CD8-positive, alpha-beta memory T cell (primary cell): ENCODE measurements at places on chromosomes 16 and 17.

DNA sequence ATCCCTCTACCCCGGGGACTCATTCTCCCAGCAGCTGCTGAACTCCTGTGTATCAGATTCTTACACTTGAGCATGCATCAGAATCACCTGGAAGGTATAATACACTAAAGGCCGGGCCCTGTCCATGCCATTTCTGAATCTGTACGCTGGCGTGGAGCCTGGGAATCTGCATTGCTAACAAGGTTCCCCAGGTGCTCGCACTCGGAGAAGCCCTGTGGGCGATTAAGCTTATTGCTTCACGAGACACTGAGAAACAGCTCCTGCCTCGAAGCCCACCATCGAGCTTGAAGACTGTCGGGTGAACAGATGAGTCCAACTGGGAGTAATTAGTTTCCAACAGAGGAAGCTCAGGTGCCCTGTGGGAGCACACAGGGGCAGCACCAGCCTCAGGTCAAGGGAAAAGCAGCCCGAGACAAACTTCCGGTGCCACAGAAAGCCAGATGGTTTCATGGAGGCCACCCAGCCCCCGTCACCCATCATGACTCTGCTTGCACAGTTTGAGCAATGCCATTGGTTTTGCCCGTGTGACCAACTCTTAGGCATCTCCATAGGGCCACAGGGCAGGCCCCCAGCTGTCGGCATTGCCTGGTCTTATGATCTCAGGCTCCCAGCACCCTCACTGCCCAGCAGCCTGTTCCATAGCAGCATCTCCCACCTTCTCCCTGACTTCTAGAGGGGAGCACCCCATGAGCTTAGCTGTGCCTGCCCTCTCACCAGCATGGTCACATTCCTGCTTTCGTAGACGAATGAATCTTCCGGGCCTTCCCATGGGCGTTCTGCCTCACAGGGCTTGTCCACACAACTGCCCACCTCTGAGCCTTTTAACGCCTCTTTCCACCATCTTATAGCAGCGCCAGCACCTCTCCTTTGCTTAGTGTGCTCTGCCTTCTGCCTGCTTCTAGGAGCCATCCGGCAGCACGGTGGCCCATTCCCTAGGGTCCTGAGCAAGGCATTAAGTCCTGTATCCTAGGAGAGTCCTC lies 10.9 kb downstream of the CTRB2 start:
- no peak for DNase-seq

- DNase-seq: no peak
These were observed 60.0 kb upstream of the METRNL start for GRCh38 chr17:83019376-83019775.

DNA sequence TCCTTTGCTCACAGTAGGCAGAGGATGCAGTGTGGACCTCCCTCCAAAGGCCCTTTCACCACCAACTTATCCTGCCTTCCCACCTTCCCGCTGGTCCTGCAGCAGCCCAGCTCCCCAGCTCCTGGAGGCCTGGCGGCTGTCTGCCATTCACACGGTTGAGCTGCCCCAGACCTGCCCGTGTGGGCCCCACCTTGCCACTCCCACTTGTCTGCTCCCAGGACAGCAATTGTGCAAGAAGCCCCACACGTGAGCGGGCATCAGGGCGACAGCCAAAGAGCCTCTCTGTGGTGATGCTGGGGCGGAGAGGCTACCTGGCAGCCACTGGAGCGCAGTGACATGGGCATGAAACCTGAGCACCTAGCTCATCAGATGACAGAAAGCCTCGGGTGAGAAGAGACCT lies 248.6 kb upstream of the MAF start:
- no peak for DNase-seq

- DNase-seq: no peak
These were observed 39.5 kb upstream of the TMEM132E start for GRCh38 chr17:34539881-34540280.

DNA sequence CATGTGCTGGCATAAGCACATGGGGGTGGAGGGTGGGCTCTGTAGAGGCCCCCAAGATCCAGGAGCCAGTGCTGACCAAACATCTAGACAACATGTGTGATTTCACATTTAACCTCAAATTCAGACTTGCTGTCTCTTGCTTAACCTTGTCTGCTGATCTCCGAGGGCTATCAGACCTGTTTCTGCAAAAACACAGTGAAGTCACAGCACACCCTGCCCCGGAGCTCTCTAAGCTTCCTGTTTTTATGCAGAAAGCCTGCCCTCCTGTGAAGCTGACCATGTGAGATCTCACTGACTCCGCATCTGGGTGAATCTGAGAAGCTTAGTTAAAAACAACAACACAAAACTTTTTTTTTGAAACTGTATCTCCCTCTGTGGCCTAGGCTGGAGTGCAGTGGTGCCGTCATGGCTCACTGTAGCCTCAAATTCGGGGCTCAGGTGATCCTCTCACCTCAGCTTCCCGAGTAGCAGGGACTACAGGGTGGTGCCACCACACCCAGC lies 6.6 kb upstream of the DPEP2 start:
- peak; percentile 57 for DNase-seq

DNA sequence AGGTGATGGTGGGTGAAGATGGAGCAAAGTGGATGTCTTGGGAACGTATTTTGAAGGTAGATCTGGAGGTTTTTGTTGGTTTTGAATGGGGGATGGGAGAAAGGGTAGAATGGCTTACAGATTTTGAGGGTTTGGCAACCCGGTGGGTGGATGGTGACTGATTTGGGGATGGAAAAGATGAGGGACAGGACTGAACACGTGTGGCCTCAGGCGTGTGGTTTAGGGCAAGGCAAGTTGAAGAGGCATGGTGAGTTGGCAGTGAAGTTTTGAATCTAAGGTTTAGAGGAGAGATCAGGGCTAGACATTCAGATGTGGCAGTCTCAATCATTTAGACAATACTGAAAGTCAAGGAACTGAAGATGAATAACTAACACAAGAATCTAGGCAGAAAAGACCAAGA lies 5.0 kb upstream of the DCTPP1 start:
- DNase-seq: no peak

- DNase-seq: no peak
These were observed 215.9 kb upstream of the TNRC6C start for GRCh38 chr17:77742579-77742978.

DNA sequence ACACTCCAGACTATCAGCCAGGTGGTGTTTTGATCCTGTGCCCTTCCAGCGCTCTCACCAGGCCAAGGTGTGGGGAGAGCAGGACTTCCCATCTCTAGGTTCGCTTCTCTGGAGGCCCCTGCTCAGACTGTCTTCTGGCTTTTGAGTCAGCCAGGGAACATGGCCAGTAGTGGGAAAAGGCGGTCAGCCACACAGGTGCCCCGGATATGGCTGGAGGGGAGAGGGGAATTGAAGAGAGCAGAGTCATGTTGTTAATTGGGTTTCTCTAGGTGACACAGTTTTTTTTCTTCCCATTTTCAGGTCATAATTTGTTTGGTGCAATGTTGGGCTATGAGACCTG lies 1.5 kb downstream of the MINK1 start:
- DNase-seq: no peak

DNA sequence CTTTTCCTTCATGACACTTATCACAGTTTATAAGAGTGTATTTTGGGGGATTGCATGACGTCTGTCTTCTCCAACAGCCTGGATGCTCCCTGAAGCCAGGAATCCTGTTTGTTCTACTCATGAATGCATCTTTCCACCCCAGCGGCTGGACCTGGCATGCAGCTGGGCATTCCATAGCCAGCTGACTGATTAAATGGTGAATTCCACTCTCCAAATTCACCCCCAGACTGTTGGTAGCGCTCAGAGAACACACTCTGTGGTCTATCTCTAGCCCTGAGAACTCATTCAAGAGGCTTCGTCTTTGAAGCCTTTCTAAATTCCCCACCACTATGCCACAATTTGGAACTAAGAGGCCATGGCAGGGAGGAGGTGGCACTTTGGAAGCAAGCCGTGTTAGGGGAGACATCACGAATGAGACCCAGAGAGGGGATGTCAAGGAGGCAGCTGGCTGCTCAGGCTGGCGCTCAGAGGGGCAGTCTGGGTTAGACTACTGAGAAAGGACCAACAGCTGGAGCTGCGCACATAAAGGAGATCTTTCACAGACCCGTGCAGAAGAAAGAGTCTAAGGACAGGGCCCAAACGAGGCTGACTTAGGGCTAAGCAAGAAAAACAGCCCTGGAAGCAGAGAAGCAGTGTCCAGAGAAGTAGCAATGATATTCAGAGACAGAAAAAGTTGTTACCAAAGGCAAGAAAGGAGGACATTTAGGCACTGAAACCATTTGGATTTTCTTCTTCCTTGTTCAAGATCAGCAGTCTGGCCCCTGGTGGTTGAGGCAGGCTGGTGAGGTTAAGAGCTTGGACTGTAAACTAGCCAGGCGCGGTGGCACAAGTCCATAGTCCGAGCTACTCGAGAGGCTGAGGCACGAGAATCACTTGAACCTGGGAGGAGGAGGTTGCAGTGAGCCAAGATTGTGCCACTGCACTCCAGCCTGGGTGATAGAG lies 42.4 kb upstream of the ZNF629 start:
- DNase-seq: no peak

DNA sequence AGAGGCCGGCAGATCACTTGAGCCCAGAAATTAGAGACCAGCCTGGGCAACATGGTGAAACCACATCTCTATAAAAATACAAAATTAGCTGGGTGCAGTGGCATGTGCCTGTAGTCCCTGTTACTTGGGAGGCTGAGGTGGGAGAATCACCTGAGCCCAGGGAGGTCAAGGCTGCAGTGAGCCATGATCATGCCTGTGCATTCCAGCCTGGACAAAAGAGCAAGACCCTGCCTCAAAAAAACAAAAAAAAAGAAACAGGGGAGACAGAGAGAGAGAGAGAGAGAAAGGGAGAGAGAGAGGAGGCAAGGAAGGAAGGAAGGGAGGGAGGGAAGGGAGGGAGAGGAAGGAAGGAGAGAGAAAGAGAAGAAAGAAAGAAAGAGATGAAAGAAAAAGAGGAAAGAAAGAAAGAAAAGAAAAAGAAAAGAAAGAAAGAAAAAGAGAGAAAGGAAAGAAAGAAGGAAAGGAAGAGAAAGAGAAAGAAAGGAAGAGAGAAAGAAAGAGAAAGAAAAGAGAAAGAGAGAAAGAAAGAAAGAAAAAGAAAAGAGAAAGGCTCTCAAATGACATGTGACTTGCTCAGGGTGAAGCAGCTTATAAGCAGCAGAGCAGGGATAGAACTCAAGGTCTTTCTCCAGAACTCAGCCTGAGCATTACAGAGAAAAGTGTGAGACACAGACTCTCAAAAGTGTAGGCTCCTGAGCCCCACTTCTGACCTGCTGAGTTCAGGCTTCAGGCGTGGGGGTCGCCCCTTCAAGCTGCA lies 15.5 kb downstream of the CX3CL1 start:
- no peak for DNase-seq

DNA sequence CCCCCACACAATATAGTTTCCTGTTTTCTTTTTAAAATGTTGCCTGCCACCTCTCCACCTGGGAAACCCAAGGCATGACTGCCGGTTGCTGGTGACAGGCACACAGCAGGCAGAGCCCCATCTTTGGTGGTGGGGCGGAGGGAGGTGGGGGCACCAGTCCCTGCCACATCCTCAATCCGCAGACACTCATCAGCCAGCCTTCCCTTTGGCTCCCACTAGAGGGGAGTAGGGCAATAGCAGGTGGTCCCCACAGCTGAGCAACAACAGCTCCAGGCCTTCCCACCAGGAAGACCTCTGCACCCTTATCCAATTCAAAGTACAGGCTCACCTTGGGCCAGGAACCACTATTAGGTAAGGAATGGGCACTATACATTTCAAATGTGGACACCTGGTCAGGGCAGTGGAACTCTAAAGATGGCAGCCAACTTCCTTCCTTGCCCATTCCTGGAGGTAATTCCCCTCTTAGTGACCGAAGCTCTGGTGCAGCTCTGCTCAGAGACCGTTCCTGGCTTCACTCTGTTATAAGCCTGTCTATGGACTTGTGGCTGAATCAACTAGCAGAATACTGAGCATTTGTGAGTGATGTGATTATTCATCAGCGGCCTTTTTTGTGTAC lies 13.9 kb downstream of the RECQL5 start:
- no peak for DNase-seq

- no peak for DNase-seq
These were observed 59.4 kb downstream of the EMP2 start for GRCh38 chr16:10520869-10521578.

DNA sequence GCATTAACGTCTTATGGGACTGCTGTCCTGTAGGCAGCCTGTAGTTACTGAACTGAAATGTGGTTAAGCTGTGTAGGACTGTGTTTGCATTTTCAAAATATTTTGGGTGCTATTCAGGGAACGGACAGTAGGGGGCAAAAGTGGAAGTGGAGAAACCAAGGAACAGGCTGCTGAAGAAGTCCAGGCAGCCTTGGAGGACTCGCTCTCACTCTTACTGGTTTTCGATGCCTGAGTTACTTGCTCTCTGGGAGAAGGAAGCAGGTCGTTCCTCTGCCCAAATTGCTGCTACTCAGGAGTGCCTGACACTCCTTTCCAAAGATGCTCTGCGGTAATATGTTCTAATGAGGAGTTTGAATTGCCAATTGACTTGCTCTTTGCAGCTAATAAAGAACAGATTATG lies 64.5 kb upstream of the RBFOX1 start:
- DNase-seq: no peak

DNA sequence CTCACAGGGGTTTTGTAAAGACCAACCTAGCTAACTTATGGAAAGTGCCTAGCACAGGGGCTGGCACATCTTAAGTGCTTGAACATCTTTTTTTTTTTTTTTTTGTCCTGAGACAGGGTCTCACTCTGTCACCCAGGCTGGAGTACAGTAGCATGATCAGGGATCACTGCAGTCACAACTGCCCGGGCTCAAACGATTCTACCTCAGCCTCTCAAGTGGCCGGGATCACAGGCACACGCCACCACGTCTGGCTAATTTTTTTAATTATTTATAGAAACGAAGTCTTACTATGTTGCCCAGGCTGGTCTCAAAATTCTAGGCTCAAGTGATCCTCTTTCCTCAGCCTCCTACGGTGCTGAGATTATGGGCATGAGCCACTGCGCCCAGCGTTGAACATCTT lies 1.3 kb downstream of the LYRM9 start:
- no peak for DNase-seq

- DNase-seq: no peak
These were observed 19.9 kb upstream of the CALB2 start for GRCh38 chr16:71338632-71339031.

- no peak for DNase-seq
These were observed 254.5 kb downstream of the FTO start for GRCh38 chr16:53958341-53958880.

- no peak for DNase-seq
These were observed 87.5 kb downstream of the SEC14L1 start for GRCh38 chr17:77228241-77228752.

DNA sequence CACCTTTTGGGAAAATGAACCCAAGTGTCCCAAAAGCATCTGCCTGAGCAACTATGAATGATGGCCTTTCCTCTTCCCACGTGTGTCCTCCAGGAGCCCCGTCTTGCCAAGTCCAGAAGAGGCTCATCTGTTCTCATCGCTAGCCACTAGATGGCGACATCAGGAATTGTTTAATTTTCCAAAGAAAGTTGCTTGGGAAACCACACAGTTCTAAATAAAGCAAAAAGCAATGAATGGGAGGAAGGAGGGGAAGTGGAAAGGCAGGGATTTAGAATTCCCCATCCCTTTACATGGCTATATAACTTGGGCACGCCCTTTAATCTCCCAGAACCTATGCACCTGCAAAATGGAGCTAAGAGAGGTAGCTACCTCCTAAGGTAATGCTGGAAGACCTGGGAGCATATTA lies 9.0 kb upstream of the CDH5 start:
- no peak for DNase-seq

- DNase-seq: no peak
These were observed 33.3 kb downstream of the BAHCC1 start for GRCh38 chr17:81428516-81428915.
